Spleen (tissue), 13 donors: ENCODE measurements at places on chromosomes 5 and 9. TPM values are rescaled to one million over a fixed set of nuclear protein-coding genes. Genes with fewer than 3 reads are reported as not detected.

DNA sequence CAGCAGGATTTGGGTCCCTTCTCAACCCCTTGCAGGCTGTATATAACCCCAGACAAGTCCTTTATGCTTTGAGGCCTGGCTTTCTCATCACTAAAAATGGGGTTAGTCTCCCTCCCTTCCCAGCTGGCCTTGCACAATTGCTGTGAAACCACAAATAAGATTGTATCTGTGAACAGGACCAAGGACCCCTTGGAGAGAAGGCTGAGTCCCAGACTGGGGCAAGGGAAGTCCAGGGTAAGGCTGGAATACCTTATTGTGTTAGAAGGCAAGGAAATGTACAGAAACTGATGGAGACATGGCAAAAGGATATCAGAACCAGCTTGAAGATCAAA is 11.4 kb downstream of the MACROH2A1 start:
- H3K4me3 ChIP-seq: no peak overlapping the region
- H3K27me3 ChIP-seq: no peaks in the 10 kb centered on the region
- H3K27ac ChIP-seq: peak overlapping the region; percentile 94
- peaks cover 98% of the 10 kb centered on the region for H3K36me3 ChIP-seq
- DNase-seq: no peak

- H3K4me1 ChIP-seq: peaks cover 1% of the 10 kb centered on the region
- H3K27ac ChIP-seq: no peak overlapping the region
- no peak for DNase-seq
Measured at GRCh38 chr5:176559683-176560082, 10.5 kb downstream of the CDHR2 start.

DNA sequence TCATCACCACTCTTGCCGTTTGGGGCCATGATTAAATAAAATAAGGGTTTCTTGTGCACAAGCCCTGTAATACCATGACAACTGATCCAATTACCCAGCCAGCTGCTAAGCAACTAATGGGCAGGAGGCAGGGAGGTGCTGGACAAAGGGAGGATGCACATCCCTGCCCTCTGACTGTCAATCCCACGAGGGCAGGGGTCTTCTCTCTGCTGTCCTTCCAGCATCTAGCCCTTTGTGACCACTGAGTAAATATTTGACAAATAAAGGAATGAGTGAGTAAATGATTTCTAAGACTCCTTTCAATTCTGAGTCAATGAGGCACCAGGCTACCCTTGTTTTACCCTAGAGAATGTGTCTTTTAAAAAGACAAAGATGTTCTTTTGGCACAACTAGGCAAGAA is 247.1 kb downstream of the SYK start:
- no peak overlapping the region for H3K4me3 ChIP-seq
- H3K4me1 ChIP-seq: no peaks in the 10 kb centered on the region
- peaks cover 12% of the 10 kb centered on the region for H3K27me3 ChIP-seq
- H3K36me3 ChIP-seq: no peaks in the 10 kb centered on the region

DNA sequence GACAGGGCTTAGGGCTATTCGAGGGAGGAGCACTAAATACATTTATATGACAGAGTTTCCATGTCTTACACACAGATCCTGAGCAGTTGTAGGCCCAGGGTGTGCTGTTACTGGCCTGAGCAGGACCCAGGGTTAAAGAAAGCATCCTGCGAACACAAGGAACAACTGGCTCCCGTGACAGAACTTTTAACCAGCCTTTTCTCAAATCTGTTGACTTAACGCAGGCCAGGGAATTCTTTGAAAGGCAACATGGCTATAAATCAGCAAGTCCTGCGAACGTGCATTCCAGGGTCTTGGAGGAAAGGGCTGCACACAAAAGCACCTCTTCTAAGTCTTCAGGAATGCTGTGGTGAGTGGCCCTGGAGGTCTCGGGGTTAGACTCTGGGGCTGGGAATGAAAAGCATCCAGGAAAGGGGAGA is 45.2 kb upstream of the ANKRD55 start:
- no peaks in the 10 kb centered on the region for H3K36me3 ChIP-seq
- H3K27me3 ChIP-seq: no peaks in the 10 kb centered on the region
- H3K4me1 ChIP-seq: peaks cover 7% of the 10 kb centered on the region

GRCh38 chr5:2131196-2131595 is 248.5 kb upstream of the IRX4 start:
- H3K27me3 ChIP-seq: peaks cover 4% of the 10 kb centered on the region
- H3K4me3 ChIP-seq: no peak overlapping the region
- DNase-seq: peak; percentile 57

DNA sequence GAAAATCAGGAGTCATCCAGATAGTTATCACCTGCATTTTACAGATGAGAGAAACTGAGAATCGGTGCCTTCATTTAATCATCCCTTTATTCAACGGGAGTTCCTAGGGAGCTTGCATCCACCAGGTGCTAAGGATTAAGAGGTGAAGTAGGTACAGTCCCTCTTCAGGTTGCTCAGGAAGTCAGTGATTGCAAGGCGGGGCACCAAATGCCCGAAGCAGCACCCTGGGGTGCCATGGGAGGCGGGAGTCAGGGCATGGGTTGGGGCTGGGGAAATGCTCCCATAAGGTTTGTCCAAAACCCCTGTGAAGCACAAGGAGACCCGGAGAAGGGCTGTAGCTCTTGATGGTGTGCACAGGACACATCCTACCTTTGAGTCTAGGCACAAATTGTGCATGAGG is 98.8 kb upstream of the KLF4 start:
- DNase-seq: no peak
- no peak overlapping the region for H3K4me3 ChIP-seq
- H3K27ac ChIP-seq: peak overlapping the region; percentile 64
- H3K27me3 ChIP-seq: no peaks in the 10 kb centered on the region

DNA sequence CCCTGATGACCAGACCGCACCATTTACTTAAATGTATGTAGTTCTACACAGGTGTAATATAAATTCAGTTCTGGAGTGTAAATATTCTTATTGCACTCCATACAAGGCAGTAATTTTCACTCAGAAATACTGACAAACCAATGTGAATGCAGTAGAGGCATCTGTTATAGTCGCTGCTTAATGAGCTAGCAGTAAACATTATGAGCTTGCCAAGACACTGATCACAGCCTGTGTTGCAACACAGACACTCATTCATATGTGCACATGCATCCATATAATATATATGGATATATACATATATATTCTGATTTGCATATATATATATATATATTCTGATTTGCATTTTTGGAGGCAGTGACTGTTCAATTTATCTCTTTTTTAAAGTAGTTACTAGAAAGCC is 435.1 kb upstream of the ST8SIA4 start:
- DNase-seq: no peak
- H3K4me1 ChIP-seq: no peaks in the 10 kb centered on the region
- H3K27ac ChIP-seq: no peak overlapping the region
- H3K27me3 ChIP-seq: no peaks in the 10 kb centered on the region
- H3K36me3 ChIP-seq: no peaks in the 10 kb centered on the region

DNA sequence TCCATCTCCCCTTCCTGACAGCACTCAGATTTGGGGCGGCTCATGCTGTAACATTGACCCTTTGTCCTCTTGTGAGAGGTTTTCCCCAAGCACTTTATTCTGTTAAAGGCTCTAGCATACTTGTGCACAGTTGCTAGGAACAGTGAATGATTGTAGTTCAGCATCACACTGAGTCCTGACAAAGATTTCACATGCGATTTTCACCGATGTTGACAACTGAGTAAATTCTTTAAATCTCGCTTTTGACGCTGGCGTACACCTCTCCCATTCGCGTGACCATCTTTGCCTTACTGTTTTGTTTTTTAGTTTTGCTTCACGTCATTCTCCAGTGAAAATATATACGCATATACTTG is 780 bp downstream of the CDC37L1 start:
- no peaks in the 10 kb centered on the region for H3K27me3 ChIP-seq
- DNase-seq: no peak
- H3K4me1 ChIP-seq: peaks cover 12% of the 10 kb centered on the region
- H3K36me3 ChIP-seq: no peaks in the 10 kb centered on the region
- H3K4me3 ChIP-seq: peak overlapping the region; percentile 67

DNA sequence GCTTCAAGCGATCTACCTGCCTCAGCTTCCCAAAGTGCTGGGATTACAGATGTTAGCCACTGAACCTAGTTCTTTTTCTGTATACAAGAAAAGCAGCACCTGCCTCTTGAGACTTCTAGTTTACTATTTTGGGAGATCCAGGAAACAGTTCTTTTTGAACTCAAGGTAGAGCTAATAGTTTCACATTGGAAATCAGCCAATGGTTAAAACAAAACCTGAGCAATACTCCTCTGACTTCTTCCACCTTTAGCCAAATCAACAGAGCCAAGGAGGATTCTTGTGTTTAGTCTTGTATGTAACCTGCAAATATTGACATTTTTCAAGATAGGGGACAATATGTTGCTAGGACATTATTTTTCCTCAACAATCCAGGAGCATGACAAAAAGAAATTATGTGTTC is 349.4 kb downstream of the SH3GL2 start:
- no peak overlapping the region for H3K4me3 ChIP-seq
- H3K36me3 ChIP-seq: no peaks in the 10 kb centered on the region
- no peak overlapping the region for H3K27ac ChIP-seq
- no peak for DNase-seq
- H3K27me3 ChIP-seq: no peaks in the 10 kb centered on the region

- DNase-seq: no peak
- H3K27me3 ChIP-seq: no peaks in the 10 kb centered on the region
- no peaks in the 10 kb centered on the region for H3K4me1 ChIP-seq
- H3K4me3 ChIP-seq: no peak overlapping the region
- H3K27ac ChIP-seq: no peak overlapping the region
- no peaks in the 10 kb centered on the region for H3K36me3 ChIP-seq
Measured at GRCh38 chr5:164237486-164237885, 732.1 kb downstream of the MAT2B start.

GRCh38 chr9:77917800-77918199 is 113.8 kb downstream of the GNAQ start:
- no peaks in the 10 kb centered on the region for H3K27me3 ChIP-seq
- no peak for DNase-seq
- peaks cover 8% of the 10 kb centered on the region for H3K4me1 ChIP-seq
- H3K36me3 ChIP-seq: no peaks in the 10 kb centered on the region

DNA sequence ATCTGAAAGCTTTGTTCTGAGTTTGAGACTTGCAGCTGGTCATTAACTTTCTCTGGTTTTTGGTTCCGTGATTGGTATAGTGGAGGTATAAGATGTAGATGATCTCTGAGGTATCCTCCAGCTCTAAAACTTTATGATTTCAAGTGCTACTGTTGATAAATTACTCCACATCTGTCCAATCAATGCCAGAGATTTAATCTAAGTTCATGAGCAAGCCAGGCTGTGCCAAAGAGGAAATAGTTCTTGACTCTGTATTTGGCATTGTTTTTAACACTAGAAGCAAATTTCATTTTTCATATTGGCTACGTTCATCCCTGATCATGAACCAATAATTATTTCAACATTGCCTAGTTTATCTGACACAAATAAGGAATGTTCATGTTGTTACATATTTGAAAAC is 28.5 kb upstream of the CHD1 start:
- DNase-seq: no peak
- H3K27me3 ChIP-seq: no peaks in the 10 kb centered on the region
- H3K4me1 ChIP-seq: no peaks in the 10 kb centered on the region
- no peak overlapping the region for H3K4me3 ChIP-seq

GRCh38 chr5:167140548-167141291 is 1150.7 kb upstream of the WWC1 start:
- H3K36me3 ChIP-seq: no peaks in the 10 kb centered on the region
- no peaks in the 10 kb centered on the region for H3K27me3 ChIP-seq
- no peak for DNase-seq
- no peak overlapping the region for H3K27ac ChIP-seq
- no peak overlapping the region for H3K4me3 ChIP-seq

- H3K36me3 ChIP-seq: no peaks in the 10 kb centered on the region
- no peak overlapping the region for H3K27ac ChIP-seq
- H3K4me3 ChIP-seq: no peak overlapping the region
Measured at GRCh38 chr5:138444774-138445546, 6.1 kb downstream of the REEP2 start.

DNA sequence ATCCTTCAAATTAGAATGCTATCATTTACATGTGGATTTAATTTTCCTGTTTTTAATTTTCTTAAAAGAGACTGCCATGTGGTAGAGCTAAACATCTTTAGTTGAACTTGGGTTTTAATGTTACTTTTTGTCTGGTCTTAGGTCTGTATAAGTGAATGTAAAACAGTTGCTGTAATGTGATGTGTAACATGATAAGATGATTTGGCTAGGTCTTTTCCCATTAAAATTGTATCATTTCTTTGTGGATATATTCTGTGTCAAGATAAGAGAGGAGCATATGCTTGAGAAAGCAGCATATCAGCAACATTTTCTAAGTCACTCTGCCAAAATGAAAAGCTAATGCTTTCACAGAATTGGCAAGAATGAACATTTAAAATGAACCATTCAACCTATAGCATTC is 18.5 kb downstream of the TMEM167A start:
- no peak overlapping the region for H3K4me3 ChIP-seq
- no peak overlapping the region for H3K27ac ChIP-seq
- H3K36me3 ChIP-seq: peaks cover 79% of the 10 kb centered on the region
- H3K4me1 ChIP-seq: peaks cover 8% of the 10 kb centered on the region

DNA sequence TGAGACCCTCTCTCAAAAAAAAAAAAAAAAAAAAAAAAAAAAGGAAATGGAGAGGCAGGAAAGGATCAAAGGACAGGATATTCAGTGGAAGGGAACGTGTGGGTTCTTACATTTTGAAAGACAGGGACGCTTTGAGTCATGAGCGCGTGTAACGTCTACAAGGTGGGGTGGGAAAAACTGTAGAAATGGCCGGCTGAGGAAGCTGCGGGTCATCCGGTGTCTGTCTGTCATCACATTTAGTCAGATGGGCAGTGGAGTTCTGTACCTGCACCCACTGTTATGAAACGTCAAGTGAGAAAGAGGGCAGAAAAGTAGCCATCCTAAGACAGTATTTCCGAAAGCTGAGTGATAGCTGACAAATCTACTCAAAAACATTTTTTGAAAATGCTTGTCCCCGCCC is 159.8 kb downstream of the SMARCA2 start:
- DNase-seq: no peak
- no peaks in the 10 kb centered on the region for H3K27me3 ChIP-seq
- peaks cover 70% of the 10 kb centered on the region for H3K36me3 ChIP-seq

GRCh38 chr9:105608721-105609598 is 51.0 kb downstream of the FKTN start:
- no peaks in the 10 kb centered on the region for H3K27me3 ChIP-seq
- H3K36me3 ChIP-seq: peaks cover 7% of the 10 kb centered on the region
- H3K27ac ChIP-seq: no peak overlapping the region
- no peak for DNase-seq

DNA sequence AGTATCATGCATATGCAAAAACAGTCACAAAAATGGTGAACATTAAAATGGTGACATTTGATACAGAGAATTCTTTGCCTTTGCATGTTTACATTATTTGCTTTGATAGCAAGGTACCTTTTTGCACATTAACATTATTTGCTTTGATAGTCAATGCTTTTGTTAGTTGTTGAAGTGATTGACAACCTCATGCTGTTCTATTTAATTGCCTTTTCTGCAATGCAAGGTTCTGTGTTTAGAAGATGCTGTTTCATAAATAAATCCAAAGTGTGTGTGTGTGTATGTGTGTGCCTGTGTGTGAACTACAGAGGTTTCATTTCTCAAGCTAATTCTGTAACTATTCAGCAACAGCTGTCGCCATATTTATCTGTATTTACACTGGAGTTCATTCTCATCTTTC is 668.7 kb downstream of the NR2F1-AS1 start:
- H3K4me1 ChIP-seq: no peaks in the 10 kb centered on the region
- no peak overlapping the region for H3K4me3 ChIP-seq
- no peaks in the 10 kb centered on the region for H3K27me3 ChIP-seq
- DNase-seq: no peak

GRCh38 chr9:17795744-17796143 is 216.9 kb downstream of the SH3GL2 start:
- no peak overlapping the region for H3K27ac ChIP-seq
- no peaks in the 10 kb centered on the region for H3K36me3 ChIP-seq
- H3K27me3 ChIP-seq: no peaks in the 10 kb centered on the region
- no peak overlapping the region for H3K4me3 ChIP-seq

The SLC6A18 gene
- not detected for total RNA-seq

The GARIN3 gene
- not detected for total RNA-seq

The TLE4 gene
- total RNA-seq: 67.3 TPM

The GZMA gene
- 19.6 TPM for total RNA-seq

The ROPN1L gene
- total RNA-seq: 24.7 TPM

The GRPEL2 gene
- total RNA-seq: 9.5 TPM

The IFNA13 gene
- total RNA-seq: not detected
